Activated T-cell treated with anti-CD3 and anti-CD28 coated beads, Interleukin-2, amount 50 U/mL, for 72 hours (primary cell): ENCODE measurements at places on chromosomes 16 and 17.

DNA sequence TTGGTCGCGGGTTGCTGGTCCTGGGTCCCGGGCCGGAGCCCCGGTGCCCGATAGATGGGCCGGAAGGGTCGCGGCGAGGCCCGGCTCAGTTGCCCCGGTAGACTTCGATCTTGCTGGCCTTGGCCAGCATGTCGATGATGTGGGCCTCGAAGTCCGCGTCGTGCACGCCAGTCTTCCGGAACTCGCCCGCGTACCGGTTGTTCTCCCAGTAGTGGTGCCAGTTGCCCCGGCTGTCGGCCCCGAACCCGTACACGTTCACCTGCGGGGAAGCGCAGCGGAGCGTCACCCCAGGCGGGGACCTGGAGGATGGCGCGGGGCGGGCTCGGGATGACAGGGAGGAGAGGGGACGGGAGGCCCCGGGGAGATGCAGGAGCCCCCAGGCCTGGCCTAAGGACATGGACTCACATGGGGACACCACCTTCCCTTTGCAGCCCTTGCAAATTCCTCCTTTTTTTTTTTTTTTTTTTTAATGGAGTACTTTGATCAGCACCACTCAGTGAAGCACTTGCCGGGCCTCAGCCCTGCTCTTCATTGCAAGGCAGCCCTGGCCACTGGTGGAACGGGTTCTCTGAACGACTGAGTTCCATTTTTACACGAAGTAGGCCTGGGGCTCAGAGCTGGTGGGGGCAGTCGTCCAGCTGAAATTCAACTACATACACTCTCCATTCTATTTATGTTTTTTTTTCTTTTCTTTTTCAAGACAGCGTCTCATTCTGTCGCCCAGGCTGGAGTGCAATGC is 35.1 kb downstream of the DDX19A start:
- no peak for DNase-seq
- peaks cover 14% of the 10 kb centered on the region for H3K4me1 ChIP-seq
- peaks cover 5% of the 10 kb centered on the region for H3K36me3 ChIP-seq
- H3K27ac ChIP-seq = peak overlapping the region; percentile 80
- H3K27me3 ChIP-seq = no peaks in the 10 kb centered on the region

GRCh38 chr16:85686912-85687591 is 1.7 kb downstream of the GINS2 start:
- H3K4me1 ChIP-seq = peaks cover 33% of the 10 kb centered on the region
- DNase-seq = peak; percentile 16
- H3K27me3 ChIP-seq = peaks cover 9% of the 10 kb centered on the region
- peak overlapping the region; percentile 89 for H3K4me3 ChIP-seq

- H3K36me3 ChIP-seq = no peaks in the 10 kb centered on the region
- no peak overlapping the region for H3K27ac ChIP-seq
- H3K27me3 ChIP-seq = no peaks in the 10 kb centered on the region
- no peak for DNase-seq
- peaks cover 14% of the 10 kb centered on the region for H3K4me1 ChIP-seq
- peak overlapping the region; percentile 97 for H3K4me3 ChIP-seq
These were observed 13.3 kb downstream of the MIS12 start for GRCh38 chr17:5499476-5500231.

GRCh38 chr17:65848751-65849150 is 287.3 kb upstream of the AXIN2 start:
- no peak overlapping the region for H3K4me3 ChIP-seq
- peaks cover 2% of the 10 kb centered on the region for H3K36me3 ChIP-seq
- peaks cover 13% of the 10 kb centered on the region for H3K4me1 ChIP-seq
- H3K27ac ChIP-seq = no peak overlapping the region
- no peak for DNase-seq

DNA sequence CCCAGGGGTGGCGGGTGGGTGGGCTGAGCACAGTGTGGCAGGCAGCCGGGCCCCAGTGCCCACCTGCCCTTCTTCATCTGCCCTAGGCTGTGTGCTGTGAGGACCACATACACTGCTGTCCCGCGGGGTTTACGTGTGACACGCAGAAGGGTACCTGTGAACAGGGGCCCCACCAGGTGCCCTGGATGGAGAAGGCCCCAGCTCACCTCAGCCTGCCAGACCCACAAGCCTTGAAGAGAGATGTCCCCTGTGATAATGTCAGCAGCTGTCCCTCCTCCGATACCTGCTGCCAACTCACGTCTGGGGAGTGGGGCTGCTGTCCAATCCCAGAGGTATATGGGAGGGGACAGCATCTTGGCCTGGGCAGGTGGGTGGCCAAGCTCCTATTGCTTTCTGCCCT is 6.4 kb downstream of the GRN start:
- H3K4me3 ChIP-seq = no peak overlapping the region
- H3K27me3 ChIP-seq = no peaks in the 10 kb centered on the region

GRCh38 chr16:1428511-1428910 is 2.4 kb upstream of the PERCC1 start:
- peak; percentile 79 for DNase-seq
- H3K27me3 ChIP-seq = no peaks in the 10 kb centered on the region
- no peaks in the 10 kb centered on the region for H3K4me1 ChIP-seq
- no peak overlapping the region for H3K27ac ChIP-seq

GRCh38 chr17:73719588-73720071 is 75.4 kb upstream of the SDK2 start:
- no peak for DNase-seq
- no peak overlapping the region for H3K4me3 ChIP-seq
- H3K36me3 ChIP-seq = no peaks in the 10 kb centered on the region
- H3K27ac ChIP-seq = no peak overlapping the region
- H3K4me1 ChIP-seq = peaks cover 19% of the 10 kb centered on the region

DNA sequence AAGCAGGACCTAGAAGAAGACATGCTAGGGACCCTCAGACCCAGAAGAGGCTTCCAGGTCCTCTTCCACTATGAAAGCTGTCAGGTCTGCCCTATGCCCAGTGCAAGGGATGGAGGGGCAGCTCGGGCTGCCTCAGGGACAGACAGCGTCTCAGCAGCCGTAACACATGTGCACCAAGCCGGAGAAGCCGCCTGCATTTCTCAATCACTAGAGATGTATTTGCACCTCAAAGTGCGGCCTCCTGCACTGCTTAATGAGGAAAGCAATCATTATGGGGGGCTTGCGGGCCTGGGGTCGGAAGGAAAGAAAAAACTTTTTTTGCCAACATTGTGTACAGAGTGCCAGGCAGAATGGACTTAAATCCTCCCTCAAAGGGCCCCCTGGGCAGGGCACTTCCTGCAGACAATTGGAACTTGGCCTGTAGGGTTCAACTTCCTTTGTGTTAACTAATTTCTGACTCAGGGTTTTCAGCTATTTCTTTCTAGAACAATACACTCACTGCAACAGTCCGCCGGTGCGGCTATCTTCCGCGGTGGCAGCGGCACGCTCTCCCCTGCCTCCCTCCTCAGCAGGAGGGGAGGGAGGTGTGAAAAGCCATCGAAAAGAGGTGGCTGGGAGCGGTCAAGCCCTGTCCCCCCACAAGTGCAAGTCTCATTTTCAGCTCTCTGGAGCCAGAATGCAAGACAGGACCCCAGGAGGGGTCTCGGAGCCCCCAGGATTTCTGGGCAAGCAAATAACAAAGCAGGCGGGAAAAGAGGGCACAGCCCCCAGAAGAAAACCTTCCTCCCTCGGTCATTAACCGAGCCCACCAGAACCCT is 101.2 kb downstream of the ZNF423 start:
- H3K36me3 ChIP-seq = no peaks in the 10 kb centered on the region
- H3K27me3 ChIP-seq = peaks cover 31% of the 10 kb centered on the region
- no peak overlapping the region for H3K27ac ChIP-seq
- peak overlapping the region; percentile 18 for H3K4me3 ChIP-seq
- DNase-seq = no peak

DNA sequence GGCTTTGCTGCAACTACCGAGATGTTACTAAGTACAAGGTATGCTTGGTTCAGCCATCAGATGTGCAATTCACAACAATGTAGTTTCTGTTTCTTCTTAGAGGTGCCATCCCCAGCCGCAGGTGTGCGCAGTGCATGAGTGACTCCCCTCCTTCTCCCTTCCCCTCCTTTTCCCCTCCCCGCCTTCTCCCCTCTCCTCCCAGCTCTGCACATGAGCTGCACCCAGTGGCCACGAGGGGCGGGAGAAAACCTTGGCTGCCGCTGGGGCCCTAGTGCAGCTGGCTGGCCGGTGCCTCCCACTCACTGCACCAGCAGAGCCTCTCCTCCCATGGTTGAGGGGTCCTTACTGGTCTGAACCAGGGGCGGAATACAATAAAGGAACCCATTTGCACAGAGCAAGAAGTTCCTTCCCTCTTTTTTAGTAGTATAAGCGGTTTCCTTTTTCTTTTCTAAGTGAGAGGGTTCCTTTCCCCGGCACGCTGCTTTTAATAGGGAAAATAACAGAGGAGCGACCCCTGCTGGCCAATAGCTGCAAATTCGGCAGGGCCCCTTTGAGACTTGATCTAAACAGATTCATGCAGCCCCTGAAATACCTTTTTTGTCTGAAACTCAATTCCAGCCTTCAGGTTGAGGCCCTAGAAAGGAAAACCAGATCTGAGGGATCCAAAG is 7.8 kb upstream of the CCL15 start:
- no peaks in the 10 kb centered on the region for H3K36me3 ChIP-seq
- no peak overlapping the region for H3K27ac ChIP-seq
- no peaks in the 10 kb centered on the region for H3K4me1 ChIP-seq
- no peak for DNase-seq
